ENCODE measurements at places on chromosomes 2 and 18.

DNA sequence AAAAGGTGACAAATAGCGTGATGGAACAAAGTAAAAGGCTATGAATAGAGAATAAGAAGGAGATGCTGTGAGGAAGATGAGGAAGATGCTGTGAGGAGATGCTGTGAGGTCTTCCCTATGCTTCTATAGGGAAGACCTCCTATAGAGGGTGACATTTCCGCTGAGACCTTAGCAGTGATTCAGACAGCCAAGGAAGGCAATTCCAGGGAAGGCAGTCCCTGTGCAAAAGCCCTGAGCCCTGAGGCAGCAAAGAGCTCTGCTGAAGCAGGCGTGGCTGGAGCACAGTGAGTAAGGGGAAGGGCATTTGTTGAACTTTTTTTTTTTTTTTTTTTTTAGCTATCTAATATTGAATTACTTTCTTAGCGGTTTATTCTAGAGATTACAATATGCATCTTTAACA lies 142.7 kb upstream of the FOSL2 start:
- no peak for DNase-seq

- DNase-seq: no peak
These were observed 1.5 kb downstream of the RPRM start for GRCh38 chr2:153476816-153477635.

GRCh38 chr2:28588292-28588670 lies 92.4 kb downstream of the PLB1 start:
- no peak for DNase-seq

GRCh38 chr2:11679486-11680181 lies 9.6 kb upstream of the NTSR2 start:
- DNase-seq: no peak

DNA sequence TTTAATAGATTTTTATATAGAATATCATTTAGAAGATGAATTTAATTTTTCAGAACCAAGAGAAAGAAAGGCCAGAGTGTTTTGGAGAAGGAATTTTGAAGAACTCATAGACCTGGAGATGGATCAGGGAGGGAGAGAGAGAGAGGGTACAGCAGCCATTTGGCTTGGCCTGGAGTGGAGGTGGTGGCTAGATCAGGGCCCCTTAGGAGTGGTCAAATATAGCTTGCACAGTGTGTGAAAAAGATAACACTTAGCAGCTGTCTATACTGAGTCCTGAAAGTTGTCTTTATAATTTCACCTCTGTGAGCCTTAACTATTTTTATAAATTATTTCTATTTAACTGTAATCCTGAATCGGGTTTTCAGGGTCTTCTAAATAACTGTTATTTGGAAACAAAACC lies 38.8 kb upstream of the ACYP2 start:
- no peak for DNase-seq

DNA sequence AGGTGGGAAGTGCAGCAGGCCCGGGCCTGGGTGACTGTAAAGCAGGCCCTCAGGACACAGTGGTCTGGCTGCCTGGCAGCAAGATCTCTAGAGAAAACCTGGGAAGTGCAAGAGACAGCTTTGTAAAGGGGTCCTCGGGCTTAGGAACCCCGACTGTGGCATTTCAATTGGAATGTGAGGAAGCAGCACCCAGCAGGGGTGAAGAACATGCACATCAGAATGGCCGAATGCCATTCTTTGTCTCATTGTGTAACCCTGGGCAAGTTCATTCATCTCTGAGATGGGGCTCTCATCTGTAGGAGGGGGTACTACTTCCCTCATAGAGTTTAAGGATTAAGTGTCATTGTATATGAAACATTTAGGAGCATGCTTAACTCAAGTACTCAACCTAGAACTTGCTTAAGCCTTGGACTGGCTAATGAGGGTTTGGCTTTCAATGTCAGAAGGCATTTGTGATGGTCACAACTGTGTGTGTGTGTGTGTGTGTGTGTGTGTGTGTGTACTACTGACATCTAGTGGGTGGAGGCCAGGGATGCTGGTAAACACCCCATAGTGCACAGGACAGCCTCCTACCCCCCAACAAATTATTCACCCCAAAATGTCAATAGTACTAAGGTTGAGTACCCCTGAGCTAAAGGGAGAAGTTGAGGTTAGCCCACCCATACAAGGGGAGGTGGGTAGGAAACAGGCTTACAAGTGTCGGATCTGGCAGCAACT lies 29.3 kb downstream of the MEX3C start:
- no peak for DNase-seq

DNA sequence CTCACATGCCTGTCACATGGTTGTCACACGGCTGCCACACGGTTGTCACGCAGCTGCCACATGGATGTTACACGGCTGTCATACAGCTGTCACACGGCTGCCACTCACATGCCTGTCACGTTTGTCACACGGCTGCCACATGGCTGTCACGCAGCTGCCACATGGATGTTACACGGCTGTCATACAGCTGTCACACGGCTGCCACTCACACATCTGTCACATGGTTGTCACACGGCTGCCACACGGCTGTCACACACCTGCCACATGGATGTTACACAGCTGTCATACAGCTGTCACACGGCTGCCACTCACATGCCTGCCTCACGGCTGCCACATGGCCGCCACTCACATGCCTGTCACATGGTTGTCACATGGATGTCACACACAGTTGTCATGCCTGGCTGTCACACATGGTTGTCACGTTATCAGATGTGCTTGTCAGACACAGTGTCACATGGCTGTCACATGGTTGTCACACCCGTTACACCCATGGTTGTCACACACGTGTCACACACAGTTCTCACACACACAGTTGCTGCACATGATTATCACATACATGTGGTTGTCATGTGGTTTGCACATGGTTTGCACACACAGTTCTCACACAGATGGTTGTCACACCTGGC lies 19.4 kb downstream of the KCNG2 start:
- DNase-seq: no peak

GRCh38 chr2:190649798-190650390 lies 1.0 kb downstream of the NAB1 start:
- no peak for DNase-seq

- no peak for DNase-seq
These were observed 6.8 kb downstream of the B4GALT6 start for GRCh38 chr18:31677592-31677991.

GRCh38 chr2:202479610-202480009 lies 103.5 kb downstream of the BMPR2 start:
- DNase-seq: no peak

DNA sequence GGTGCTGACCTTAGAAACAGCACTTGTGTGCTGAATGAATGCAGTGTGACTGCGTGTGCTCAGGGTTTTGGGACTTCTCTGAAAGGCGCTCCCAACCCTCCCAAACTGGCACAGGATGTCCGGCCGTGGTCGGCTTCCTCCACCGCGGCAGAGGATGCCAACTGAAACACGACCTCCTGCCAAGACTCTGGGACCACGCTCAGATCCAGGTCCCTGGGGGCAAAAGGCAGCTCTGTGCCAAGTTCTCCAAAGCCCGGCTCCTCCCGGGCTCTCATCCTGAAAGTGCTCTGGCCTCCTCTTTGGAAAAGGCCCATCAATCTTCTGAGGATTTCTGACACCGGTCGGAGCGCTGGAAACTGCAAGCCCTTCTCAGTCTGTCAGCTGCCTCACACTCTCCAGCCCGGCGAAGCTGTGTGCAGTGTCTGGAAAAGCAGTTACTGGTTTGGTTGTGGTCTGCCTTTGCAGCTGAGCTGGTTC lies 32.3 kb upstream of the ZBTB7C start:
- no peak for DNase-seq

DNA sequence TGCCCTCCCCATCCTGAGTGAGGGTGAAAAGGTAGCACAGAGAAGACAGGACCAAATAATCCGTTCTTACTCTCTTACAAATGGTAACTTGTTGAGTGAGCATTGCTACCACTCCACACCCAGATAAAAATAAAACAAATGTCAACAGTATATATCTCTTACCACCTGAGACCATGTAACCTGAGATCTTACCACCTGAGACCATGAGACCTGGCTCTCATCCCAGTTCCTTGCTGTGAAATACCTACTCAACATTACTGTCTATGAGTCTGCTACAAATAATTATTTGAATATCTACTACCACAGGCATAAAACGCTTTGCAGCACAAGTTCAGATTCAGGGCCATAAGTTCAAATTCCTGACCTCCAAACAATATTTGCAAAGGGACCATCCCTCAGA lies 234.7 kb downstream of the C1D start:
- no peak for DNase-seq

- DNase-seq: no peak
These were observed 23.0 kb upstream of the MAL start for GRCh38 chr2:95002498-95002897.

- DNase-seq: no peak
These were observed 9.9 kb downstream of the PSD4 start for GRCh38 chr2:113183703-113184102.

DNA sequence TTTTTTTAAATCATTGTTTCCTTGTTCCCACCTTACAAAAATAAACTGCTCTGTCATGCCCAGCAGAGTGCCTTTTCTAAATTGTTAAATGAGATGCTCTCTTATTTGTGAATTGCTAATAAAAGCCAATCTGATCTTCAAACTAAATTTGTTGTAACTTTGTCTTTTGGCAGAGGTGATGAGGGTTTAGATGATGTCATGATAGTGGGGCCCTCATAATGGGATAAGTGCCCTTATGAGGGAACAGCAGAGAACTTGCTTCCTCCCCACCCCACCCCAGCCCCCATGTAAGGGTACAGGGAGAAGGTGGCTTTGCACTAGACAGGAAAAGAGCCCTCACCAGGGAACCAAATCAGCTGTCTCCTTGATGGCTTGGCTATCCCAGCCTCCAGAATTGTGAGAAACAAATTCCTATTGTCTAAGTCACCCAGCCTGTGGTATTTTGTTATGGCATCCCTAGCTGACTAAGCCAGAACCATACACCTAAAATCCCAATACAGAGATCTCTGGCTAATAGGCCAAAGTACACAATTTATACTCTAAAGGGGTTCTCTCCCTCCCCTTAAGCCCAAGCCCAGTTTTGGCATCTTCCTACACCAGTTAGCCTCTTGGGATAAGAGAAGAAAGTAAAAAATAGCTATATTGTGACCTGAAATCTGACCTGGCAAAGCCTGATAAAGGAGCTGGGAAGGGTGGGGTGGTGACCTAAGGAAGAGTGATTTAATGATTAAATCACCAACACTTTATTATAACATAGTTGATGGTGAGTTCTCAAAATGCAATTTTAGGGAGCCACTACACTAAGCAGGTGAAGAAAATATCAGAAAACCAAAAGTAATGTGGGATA lies 40.3 kb upstream of the HNRNPA3 start:
- DNase-seq: no peak
